NCI-H2081 (cell line): ENCODE measurements at places on chromosomes 3 and 15.
A peak's percentile ranks its signal among the peaks of the same experiment; 100 is the strongest.

DNA sequence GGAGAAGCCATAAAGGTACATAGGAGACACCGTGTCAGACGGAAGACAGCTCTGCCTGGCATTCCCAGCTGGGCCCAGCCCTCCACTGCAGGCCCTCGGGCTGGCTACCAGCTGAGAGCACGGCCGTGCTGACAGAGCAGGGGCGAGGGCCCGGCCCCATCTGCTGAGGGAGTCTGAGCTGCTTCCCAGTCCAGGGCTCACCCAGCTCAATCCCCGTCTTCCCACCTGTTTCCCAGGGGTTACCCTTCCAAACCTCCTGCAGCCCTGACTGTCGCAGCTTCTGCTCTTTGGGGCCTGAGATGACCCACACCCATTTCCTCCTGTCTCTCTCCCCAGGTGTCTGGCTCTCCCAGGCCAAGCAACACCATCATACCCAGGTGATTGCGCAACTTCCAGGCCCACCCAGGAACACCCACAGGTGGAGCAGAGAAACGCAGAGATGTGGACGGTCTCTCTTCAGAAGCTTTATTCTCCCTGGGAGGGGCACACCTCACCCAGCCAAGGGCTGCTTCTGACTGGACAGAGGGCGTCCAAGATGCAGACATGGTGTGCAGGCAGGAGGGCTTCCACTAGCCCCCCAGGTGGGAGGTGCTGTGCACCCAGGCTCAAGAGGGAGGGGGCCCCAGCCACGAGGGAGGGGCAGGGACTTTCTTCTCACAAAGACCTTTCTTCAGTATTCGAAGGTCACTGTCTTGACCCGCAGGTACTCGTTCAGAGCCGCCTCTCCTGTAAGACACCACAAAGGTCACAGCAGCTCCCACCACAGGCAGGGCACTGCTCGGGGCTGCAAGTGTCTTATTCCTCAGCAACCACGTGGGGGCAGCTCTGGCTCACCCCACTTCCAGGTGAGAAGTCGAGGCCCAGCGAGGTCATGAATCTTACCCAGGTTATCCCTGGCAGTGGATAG is 19.4 kb upstream of the SLC41A3 start:
- no peak for DNase-seq

- DNase-seq = peak; percentile 46
Observed at GRCh38 chr15:37907136-37907535, 27.3 kb upstream of the TMCO5A start.

- DNase-seq = no peak
Observed at GRCh38 chr15:35932531-35932930, 386.6 kb upstream of the DPH6 start.

GRCh38 chr3:57805266-57805665 is 49.2 kb downstream of the SLMAP start:
- no peak for DNase-seq

DNA sequence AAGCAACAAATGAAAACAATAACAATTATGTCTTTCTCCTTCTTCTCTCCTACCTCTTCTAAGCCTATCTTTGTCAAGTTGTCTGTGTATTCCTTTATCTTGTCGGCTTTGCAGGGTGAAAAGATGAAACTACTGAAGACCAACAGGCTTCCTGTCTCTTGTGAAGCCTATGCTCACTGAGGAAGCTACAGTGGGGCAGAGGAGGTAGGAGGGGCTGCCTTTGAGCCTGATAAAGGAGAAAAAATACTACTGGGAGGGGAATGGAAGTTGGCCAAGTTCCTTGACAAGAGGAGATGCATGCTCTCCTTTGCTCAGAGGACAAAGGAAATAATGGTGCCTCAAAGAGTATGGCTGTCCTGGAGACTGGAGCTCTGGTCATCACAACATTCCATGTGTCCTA is 92.0 kb downstream of the IGSF11 start:
- no peak for DNase-seq
